ENCODE measurements at places on chromosomes 13 and 19.

GRCh38 chr13:24680258-24680920 lies at the start of gene ATP12A:
ATP12A (plus strand) TSS chr13:24680408; CDS start chr13:24680744, 336 bp downstream.
- peak; percentile 20 for DNase-seq

GRCh38 chr19:44554641-44555246 lies 25.3 kb upstream of the CEACAM20 start:
- DNase-seq = no peak

GRCh38 chr13:69474011-69474685 lies 633.5 kb upstream of the ATXN8OS start:
- no peak for DNase-seq

GRCh38 chr19:5940260-5941208 lies 26.5 kb downstream of the CAPS start:
- DNase-seq = no peak

- DNase-seq = no peak
These were observed 66.3 kb upstream of the UFM1 start for GRCh38 chr13:38283346-38283745.

DNA sequence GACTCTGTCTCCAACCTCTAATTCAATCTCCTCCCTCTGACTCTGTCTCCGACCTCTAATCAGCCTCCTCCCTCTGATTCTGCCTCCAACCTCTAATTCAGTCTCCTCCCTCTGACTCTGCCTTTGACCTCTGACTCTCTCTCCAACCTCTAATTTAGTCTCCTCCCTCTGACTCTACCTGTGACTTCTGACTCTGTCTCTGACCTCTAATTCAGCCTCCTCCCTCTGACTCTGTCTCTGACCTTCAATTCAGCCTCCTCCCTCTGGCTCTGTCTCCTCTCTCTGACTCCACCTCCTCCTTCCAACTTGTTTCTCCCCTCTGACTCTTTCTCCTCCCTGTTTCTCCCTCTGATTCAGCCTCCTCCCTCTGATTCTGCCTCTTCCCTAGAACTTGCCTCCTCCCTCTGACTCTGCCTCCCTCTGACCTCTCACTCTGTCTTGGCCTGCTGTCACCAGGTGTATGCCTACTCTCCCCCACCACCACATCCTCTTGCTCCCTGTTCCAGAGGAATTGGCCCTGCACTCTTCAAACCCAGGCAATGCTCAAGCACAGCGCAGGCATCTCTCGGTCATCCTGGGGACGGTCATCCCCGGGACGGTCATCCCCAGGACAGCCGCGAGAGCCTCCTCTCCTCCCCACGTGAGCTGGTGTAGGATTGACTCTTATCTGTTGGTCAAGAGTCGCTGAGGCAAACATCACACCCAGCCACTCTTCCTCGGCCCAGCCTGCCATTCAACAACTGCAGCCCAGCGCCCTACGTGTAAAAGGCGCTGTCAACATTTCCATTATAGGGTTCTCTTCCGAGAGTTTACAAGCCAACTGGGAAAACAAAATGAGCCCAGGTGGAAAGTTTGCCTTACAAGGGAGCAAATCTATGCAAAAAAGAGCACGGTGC lies 60.2 kb downstream of the ZIC5 start:
- DNase-seq = no peak

DNA sequence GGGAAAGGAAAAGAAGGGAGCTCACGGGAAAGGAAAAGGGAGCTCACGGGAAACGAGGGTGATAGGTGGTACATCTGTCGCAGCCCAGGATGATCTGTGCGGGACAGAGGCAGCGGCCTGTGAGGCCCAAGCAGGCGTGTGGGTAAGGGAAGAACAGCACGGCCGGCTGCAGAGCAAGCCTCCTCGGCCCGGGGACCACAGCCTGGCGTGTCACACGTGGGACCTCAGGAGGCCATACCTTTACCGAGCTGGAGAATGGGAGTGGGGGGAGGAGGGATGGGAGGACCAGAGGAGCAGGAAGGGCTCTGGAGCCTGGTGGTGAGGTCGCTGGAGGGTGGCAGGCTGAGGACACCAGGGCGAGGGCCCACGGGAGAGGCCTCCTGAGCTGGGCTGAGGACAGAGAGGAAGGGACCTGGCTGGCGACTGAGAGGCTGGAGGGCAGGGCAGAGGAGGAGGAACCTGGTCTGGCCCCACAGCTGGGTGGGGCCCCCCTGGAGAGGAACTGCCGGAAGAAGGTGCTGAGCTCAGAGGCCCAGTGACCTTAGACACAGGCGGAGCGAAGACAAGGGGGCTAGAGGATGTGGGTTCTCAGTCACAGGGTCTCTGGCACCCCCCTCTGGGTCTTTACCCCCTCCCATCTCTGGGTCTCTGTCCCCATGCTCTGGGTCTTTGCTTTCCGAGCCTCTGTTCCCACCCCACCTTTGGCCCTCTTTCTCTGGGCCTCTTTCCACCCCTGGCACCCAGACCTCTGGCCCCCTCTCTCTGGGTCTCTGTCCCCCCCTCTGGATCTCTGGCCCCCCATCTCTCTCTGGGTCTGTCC lies 2.9 kb upstream of the FTL start:
- DNase-seq = no peak

DNA sequence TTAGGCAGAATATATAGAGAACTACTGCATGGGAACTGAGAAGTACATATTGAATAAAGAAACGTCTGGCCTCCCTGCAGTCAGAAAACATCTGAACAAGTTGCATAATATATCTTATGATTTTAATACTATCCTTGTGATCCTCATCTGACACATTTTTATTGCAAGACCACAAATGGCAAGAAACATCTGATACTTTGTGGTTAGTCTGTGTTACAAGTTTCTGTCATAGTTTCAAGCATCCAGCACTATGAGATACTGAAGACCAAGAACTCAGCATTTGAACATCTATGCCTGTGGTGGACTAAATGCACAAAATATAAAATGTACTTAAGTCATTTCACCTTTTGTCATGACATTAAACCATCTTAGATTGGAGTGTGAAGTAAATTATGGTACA lies 1175.8 kb upstream of the MIR17HG start:
- no peak for DNase-seq

GRCh38 chr19:17889609-17890214 lies 18.0 kb downstream of the SLC5A5 start:
- no peak for DNase-seq

Data from T-helper 9 cell (primary cell).